ENCODE measurements at places on chromosomes 11 and 22.

DNA sequence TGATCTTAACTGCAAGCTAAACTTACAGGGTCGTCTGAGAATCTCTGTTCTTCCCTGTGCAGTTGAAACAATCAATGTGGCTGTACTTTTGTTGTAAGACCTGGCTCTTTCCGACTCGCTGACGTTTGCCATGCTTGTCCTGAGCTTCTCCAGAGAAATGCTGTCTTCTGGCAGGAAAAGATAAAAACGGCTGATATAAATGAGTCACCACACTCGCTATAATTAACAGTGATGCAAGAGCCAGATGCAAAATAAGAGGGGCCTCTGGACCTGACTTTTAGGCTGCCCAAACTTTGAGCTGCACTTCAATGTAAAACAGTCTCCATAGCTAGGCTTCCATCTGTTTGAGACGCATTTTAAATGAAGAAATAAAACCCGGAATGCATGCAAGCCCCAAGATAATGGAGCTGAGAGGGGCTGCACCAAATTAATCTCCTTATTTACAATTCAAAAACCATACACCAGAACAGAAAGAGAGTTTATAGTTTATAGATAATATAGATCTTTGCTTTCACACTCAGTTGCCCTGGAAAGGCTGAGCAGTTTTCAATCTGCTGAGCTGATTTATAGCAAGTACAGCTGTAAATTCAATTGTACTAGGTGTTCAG is 48.5 kb downstream of the WT1 start:
- DNase-seq = no peak

DNA sequence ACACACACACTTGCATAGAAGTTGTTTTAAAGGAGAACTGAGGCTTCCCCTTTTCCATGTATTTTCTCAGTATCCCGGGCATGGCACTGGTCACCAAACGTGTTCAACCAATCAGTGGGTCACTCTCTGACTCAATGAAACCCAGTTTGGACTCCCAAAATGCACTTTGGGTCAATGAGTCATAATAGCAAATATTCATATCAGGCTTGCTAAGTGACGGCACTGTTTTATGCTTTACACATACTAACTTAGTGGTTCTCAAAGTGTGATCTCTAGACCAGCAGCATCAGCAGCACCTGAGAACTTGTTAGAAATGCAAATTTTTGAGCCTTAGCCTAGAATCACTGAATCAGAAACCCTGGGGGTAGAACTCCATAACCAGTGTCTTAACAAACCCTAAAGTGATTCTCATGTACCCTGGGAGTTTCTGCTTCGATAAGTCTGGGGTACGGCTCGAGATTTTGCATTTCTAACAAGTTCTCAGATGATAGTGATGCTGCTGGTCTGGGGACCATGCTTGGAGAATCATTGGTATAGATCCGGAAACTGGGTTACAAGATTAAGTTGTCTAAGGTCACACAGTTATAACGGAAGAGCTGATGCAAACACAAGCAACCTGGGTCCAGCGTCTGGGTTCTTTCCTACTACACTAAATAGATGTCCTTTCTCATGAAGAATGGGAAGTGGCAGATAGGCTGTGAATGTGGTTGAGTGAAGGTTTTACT is 35.6 kb downstream of the ETS1 start:
- DNase-seq = no peak

DNA sequence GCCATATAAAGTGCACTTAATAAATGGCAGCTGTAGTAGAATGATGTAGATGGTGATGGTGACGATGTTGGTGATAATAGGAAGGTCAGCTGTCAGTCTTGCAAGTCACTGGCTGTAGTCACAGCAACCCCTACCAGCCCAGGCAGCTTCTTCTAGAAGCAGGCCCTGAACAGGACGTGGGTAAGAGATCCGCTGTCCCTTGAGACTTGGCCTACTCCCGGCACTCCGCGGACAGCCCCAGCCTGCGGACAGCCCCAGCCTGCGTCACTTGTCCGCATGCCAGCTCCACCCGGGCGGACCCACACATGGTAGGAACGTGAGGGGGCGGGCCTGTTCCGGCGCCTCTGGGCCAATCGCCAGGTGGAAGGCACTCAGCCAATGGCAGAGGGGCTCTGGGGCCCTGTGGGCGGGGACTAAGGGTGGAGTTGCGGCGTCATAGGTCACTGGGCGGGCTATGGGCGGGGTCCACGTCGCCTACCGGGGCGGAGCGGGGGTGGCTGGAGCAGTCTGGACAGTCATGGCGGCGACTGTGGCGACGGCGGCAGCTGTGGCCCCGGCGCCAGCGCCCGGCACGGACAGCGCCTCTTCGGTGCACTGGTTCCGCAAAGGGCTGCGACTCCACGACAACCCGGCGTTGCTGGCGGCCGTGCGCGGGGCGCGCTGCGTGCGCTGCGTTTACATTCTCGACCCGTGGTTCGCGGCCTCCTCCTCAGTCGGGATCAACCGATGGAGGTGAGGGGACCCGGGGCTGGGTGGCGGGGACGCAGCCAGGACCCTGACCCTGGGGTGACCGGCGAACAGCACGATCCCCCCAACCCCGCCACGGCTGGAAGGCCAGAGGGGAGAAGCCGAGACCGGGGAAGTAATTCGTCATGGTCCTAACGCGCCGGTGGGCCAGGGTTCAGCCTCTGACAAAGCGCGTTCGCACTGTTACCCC is at the start of gene CRY2:
Gene CRY2 (plus strand): TSS at position 502 of the 937 bp plus-strand sequence. CDS start 16 bp downstream, at position 518.
- peak; percentile 98 for DNase-seq

DNA sequence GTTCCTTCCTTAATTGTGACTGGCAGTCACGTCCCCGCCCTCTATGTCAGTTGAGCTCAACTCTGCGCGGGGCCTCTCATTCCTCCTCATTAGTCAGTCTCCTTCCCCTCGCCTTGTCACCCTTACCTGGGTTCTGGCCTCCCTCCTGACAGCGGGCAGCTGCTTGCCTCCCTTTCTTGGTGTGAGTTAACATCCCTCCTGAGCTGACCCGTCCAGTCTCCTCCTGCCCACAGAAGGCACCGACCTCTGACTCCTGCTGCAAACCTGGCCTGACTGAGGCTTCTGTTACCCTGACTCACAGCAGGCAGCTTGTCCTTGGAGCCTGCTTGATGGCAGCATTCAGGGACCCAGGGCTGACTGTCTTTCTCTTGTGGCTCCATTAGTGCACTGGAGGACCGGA is 45.2 kb downstream of the GRIK4 start:
- DNase-seq = no peak
